ENCODE measurements at places on chromosomes 4 and X.

GRCh38 chr4:72286185-72286584 is 254.4 kb downstream of the NPFFR2 start:
- H3K27ac ChIP-seq = no peak overlapping the region
- DNase-seq = no peak
- H3K36me3 ChIP-seq = no peaks in the 10 kb centered on the region
- H3K27me3 ChIP-seq = no peaks in the 10 kb centered on the region

- peaks cover 3% of the 10 kb centered on the region for H3K36me3 ChIP-seq
- no peak overlapping the region for H3K4me3 ChIP-seq
- H3K27me3 ChIP-seq = no peaks in the 10 kb centered on the region
- no peak overlapping the region for H3K27ac ChIP-seq
- peaks cover 4% of the 10 kb centered on the region for H3K4me1 ChIP-seq
Measured at GRCh38 chrX:69024931-69025330, 140.3 kb downstream of the PJA1 start.

DNA sequence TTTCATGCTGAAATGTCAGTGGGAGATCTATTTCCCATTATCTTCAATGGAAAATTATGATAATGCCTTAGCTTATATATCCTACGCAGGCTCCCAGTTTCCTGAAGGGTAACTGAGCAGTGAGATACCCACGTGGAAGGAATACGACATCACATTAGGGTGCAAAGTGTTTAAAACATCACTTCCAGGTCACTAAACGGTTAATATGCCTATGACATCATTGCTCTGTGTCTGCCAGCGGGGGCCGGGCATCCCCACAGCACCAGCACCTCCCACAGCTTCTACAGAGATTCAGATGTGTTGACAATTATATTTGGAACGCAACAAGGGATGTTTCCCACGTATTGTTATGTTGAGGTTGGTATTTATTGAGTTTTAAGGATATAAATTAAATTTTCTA is 27.1 kb downstream of the TMEM271 start:
- H3K4me1 ChIP-seq = no peaks in the 10 kb centered on the region
- peaks cover 1% of the 10 kb centered on the region for H3K36me3 ChIP-seq
- DNase-seq = no peak
- no peaks in the 10 kb centered on the region for H3K27me3 ChIP-seq
- no peak overlapping the region for H3K27ac ChIP-seq
- H3K4me3 ChIP-seq = no peak overlapping the region

GRCh38 chr4:38192516-38192915 is 232.3 kb downstream of the PTTG2 start:
- no peak overlapping the region for H3K4me3 ChIP-seq
- DNase-seq = no peak
- H3K4me1 ChIP-seq = no peaks in the 10 kb centered on the region
- no peaks in the 10 kb centered on the region for H3K27me3 ChIP-seq
- no peak overlapping the region for H3K27ac ChIP-seq
- peaks cover 6% of the 10 kb centered on the region for H3K36me3 ChIP-seq

GRCh38 chr4:181150191-181150590 is 1093.0 kb upstream of the TENM3 start:
- no peak overlapping the region for H3K27ac ChIP-seq
- no peaks in the 10 kb centered on the region for H3K4me1 ChIP-seq
- no peaks in the 10 kb centered on the region for H3K27me3 ChIP-seq
- DNase-seq = no peak
- no peaks in the 10 kb centered on the region for H3K36me3 ChIP-seq

DNA sequence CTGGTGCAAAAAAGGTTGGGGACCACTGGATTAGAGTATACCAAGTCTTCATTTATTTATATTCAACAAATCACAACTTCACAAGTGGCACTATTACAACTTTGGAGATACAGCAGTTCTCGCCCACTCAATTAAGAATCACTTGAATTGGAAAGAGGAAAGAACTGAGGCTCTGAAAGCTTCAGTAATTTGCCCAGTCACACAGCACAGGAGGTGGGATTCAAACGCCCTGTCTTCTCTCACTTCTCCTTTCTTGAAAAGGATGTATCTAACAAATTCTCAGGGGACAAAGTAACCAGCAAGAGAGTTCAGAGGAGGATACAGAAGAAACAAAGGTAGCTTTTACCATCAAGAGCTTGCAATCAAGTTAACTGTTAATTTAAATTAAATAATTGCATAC is 12.4 kb downstream of the SMIM14 start:
- no peak overlapping the region for H3K4me3 ChIP-seq
- H3K4me1 ChIP-seq = no peaks in the 10 kb centered on the region
- DNase-seq = no peak
- no peaks in the 10 kb centered on the region for H3K27me3 ChIP-seq
- no peak overlapping the region for H3K27ac ChIP-seq
- H3K36me3 ChIP-seq = peaks cover 7% of the 10 kb centered on the region

DNA sequence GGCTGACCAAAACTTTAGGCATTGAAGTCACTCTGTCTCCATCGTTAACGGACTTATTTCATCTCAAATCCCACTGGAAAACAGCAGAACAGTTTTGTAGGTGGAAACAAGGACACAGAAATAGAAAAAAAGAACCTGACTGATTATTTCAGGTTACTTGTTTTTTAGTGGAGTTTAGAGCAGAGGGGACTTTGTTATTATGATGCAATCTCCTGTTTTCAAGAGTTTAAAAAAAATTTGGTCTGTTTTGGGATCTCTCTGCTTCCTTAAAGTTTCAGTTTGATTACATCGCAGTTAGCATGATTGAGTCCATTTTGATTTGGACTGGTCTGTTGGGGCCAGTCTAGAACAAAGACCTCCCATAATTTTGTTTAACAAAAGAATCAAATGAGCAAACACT is 13.6 kb downstream of the PROM1 start:
- no peak for DNase-seq
- H3K27me3 ChIP-seq = no peaks in the 10 kb centered on the region
- peaks cover 13% of the 10 kb centered on the region for H3K4me1 ChIP-seq

DNA sequence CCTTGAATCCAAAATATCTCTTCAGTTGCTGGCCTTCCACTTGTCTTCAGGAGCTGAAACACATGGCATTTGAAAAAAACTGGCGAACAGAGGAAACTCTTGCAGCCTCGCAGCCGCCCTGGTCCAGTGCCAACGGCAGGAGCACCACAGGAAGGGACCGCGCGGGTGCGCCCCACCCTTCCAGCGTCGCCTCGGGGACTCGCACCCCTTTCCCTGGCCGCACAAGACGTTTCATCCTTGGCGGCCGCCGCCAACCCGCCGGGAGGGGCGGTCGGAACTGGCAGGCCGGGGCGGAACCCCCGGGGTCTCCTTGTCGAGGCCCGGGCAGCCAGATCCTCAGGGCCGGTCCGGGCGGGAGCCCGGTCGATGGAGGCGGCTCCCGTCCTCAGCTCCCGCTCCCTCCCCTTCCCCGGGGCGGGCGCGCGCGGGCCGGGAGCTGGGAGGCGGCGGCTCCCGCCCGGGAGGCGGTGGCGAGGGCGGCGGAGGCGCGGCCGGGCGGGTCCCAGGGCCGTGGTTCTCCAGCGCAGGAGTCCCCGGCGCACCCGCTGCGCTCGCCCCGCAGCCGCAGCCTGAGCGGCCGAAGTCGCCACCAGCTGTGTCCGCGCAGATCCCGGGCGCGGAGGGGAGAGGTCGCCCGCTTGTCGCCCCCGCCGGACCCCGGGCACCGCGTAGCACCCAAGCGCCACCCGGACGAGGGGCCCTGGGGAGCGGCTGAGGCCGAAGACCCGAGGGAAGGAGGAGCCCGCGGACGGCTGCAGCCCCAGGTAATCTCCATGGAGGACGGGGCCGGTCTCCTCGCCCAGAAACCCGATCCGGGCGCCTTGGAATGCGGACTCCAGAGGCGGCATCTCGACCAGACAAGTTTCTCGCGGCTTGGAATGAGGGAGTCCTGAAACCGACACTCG is 886 bp upstream of the NDST3 start:
- H3K27me3 ChIP-seq = no peaks in the 10 kb centered on the region
- no peaks in the 10 kb centered on the region for H3K4me1 ChIP-seq
- no peak overlapping the region for H3K27ac ChIP-seq
- H3K4me3 ChIP-seq = peak overlapping the region; percentile 92
- H3K36me3 ChIP-seq = no peaks in the 10 kb centered on the region
- DNase-seq = peak; percentile 70

GRCh38 chr4:22764183-22764582 is 71.4 kb downstream of the GBA3 start:
- H3K27me3 ChIP-seq = no peaks in the 10 kb centered on the region
- no peak for DNase-seq
- no peak overlapping the region for H3K27ac ChIP-seq

DNA sequence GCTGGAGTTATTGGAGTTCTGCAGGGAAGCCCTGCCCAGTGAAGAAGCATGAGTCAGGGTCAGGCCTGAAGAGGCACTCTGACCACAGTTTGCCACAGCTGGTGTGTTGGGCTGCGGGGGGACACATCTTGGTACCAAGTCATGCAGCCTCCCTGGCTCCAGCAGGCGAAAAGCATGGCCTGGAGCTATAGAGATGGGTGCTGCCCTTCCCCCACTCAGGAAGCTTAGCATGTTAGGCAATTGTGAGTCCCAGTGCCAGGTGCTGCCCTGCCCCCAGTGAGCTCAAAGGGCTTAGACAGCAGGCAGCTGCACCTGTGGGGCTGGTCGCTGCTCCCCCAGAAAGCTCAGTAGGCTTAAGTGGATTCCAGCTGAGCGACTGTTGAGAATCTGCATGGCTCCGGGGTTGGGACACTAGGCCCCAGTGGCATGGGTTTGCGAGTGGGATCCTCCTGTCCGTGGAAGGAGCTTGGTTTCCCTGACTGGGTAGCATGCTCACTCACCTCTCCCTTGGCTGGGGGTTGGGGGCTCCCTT is 755.5 kb downstream of the GLUD2 start:
- H3K36me3 ChIP-seq = peaks cover 10% of the 10 kb centered on the region
- H3K27ac ChIP-seq = no peak overlapping the region
- H3K27me3 ChIP-seq = no peaks in the 10 kb centered on the region
- DNase-seq = no peak

DNA sequence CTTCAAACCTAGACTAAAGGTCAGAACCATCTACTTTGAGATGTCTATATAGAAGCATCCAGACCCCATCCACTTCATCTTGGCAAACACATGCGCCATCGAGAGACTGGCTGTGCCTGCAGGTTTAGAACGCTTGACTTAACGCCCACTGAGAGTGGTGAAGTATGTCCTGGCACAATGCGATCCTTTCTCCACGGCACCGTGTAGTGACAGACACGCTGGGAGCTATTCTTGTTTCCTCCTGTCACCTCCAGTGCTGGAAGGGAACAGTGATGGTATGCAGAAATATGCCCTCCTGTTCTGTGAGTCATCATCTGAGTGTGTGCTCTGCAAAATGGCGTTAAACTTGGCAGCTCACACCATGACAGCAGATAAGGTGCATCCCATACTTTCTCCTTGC is 330.2 kb downstream of the NLGN4X start:
- H3K4me3 ChIP-seq = no peak overlapping the region
- DNase-seq = no peak
- H3K36me3 ChIP-seq = peaks cover 32% of the 10 kb centered on the region
- H3K27ac ChIP-seq = no peak overlapping the region
- no peaks in the 10 kb centered on the region for H3K27me3 ChIP-seq
- no peaks in the 10 kb centered on the region for H3K4me1 ChIP-seq

- no peak overlapping the region for H3K4me3 ChIP-seq
- no peak overlapping the region for H3K27ac ChIP-seq
- H3K4me1 ChIP-seq = no peaks in the 10 kb centered on the region
- no peak for DNase-seq
Measured at GRCh38 chrX:70038951-70039350, 10.8 kb downstream of the AWAT2 start.

GRCh38 chr4:2412534-2412884 is 5.9 kb downstream of the ZFYVE28 start:
- peaks cover 14% of the 10 kb centered on the region for H3K27me3 ChIP-seq
- H3K36me3 ChIP-seq = no peaks in the 10 kb centered on the region
- peak overlapping the region; percentile 47 for H3K4me3 ChIP-seq
- peaks cover 6% of the 10 kb centered on the region for H3K4me1 ChIP-seq
- DNase-seq = no peak

- H3K27ac ChIP-seq = no peak overlapping the region
- H3K4me1 ChIP-seq = no peaks in the 10 kb centered on the region
- H3K4me3 ChIP-seq = no peak overlapping the region
- H3K36me3 ChIP-seq = no peaks in the 10 kb centered on the region
Measured at GRCh38 chr4:94548571-94548970, 96.8 kb downstream of the PDLIM5 start.

DNA sequence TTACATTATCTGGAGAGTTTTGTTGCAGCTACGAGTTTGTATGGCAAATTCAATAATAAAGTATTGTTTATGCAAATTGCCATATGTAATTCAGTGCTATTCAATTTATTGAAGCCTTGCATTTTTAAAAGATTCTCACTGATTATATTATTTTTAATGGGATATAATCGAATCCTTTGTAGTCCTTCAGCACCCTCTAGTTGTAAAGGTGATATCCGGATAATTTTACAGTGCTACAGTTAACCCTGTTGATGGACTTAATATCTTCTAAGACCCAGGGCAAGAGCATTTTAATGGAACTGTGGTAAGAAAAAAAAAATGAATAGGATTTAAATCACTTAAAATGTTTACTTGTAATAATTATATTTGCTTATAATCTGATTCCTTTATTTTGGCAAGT is 48.5 kb upstream of the GRIA2 start:
- H3K4me1 ChIP-seq = no peaks in the 10 kb centered on the region
- no peak overlapping the region for H3K4me3 ChIP-seq
- H3K36me3 ChIP-seq = no peaks in the 10 kb centered on the region
- no peak for DNase-seq

DNA sequence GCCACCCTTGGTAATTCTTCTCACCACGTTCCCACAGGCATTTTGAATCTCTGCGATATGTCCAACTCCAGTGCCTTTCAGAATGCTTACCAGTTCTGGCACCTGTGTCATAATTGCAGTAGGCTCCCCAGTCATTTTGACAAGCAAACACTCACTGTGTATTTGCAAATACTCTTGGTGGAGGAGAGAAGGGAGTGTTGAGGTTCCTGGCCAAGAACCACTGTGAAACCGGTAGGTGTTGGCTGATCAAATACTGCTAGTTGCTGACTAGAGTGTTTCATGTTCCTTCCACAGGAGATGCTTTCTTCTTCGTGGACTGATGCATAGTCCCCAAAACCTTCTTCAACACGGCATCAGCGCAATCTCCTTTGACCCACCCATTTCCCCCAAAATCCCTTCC is 16.0 kb upstream of the NLGN4X start:
- H3K27me3 ChIP-seq = no peaks in the 10 kb centered on the region
- no peak overlapping the region for H3K27ac ChIP-seq
- H3K4me1 ChIP-seq = no peaks in the 10 kb centered on the region
- peaks cover 8% of the 10 kb centered on the region for H3K36me3 ChIP-seq
- DNase-seq = no peak
